Stimulated activated CD8-positive, alpha-beta memory T cell treated with anti-CD3 and anti-CD28 coated beads, Interleukin-4, amount 100 ng/mL, for 1 hour (primary cell): ENCODE measurements at places on chromosomes 2 and 18.

- DNase-seq = no peak
Measured at GRCh38 chr2:57806449-57806968, 240.1 kb upstream of the VRK2 start.

GRCh38 chr18:59094569-59094968 lies 45.1 kb upstream of the SEC11C start:
- DNase-seq = no peak

- DNase-seq = no peak
Measured at GRCh38 chr2:144463266-144463665, 56.7 kb downstream of the ZEB2 start.

- no peak for DNase-seq
Measured at GRCh38 chr2:22198381-22199283, 1074.9 kb downstream of the TDRD15 start.

DNA sequence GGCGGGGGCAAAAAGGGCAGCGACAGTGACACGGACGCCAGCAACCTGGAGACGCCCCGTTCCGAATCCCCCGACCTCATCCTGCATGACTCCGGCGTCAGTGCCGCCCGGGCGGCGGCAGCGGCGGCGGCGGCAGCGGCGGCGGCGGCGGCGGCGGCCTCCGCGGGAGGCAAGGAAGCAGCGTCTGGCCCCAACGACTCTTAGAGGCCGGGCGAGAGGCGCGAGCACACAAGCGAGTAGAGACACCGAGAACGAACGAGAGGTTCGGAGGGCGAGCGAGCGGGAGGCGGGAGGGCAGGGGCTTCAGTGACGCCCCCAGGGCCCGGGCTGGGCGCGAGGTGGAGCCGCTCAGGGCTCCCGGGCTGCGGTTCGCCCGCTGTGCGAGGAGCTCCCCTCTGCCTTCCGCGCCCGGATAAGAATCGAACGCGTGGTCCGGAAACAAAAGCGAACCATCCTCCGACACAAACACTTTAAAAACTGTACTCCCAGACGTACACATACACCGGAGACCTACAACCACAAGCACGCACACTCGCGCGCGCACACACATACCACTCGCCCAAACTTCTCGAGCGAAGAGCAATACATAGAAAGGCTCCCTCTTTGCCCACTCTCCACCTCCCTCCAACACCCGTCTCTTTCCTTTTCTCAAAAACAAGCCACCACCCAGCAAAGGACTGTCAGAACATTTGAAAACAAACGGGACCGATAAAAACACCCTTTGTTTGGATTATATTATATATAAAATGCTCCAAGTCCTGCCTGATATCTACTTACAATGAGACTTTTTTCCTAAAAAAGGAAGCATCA lies 2.8 kb downstream of the SP9 start:
- no peak for DNase-seq

DNA sequence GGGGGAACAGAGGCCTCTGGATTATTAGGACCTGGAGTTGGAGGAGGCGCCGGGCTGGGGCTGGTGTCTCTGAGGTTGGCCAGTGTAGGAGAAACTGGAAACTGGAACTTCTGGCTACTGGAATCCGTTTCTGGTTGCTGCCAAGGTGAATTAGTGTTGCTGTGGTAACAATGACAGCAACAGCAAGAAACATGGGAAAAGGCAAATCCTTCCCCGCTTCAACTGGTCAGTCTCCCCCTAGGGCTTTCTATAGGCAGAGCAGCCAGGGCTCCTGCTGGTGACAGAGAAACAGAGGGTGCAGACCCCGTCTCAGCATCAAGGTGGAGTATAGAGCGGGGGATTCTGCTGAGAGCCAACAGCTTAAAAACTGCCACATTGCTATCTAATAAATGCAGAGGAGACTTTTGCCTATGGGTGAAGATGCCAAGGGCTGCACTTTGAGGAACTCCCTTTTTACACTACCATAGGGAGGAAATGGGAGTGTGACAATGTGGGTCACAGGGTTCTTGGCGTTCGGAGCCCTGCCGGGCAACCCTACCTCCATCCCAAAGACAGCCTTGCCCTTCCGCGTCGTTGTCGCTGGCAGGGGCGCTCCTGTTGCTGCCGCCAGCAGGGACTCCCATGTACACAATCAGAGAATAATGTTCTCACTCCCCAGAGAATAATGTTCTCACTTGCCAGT lies 81.4 kb upstream of the CABLES1 start:
- no peak for DNase-seq

DNA sequence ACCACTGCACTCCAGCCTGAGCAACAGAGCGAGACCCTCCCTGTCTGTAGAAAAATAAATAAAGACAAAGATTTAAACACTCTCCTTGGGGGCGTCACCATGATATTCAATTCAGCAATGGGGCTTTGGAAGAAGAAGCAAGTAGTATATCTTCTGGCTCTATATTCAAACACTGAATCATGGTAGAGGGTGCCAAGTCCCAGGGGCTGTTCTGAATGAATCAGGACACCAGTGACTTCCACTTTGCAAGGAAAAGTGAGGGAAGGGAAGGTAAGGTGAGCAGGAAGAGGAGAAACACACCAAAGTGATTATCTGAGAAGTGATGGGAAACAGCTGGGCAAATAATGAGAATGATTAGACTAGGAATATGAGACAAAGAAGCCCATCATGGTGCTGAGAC lies 80.5 kb downstream of the AAK1 start:
- no peak for DNase-seq

DNA sequence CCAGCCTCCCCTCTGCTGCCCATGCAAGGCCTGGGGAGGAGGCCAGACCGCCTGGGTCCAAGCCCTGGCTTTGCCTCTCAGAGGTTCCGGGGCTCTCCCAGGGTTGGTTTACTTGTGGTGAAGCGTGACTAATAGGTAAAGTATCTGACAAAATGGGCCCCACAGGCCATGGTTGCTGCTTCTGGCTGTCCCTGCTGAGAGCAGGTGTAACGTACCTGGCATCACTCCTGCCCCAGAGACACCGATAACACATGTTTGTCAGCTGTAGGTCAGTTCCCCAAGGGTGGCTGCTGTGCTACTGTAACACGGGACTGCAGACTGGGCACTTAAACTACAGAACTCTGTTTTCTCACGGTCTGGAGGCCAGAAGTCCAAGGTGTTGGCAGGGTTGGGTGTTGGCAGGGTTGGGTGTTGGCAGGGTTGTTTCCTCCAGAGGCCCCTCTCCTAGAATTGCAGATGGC lies 34.1 kb downstream of the ODC1 start:
- DNase-seq = no peak

DNA sequence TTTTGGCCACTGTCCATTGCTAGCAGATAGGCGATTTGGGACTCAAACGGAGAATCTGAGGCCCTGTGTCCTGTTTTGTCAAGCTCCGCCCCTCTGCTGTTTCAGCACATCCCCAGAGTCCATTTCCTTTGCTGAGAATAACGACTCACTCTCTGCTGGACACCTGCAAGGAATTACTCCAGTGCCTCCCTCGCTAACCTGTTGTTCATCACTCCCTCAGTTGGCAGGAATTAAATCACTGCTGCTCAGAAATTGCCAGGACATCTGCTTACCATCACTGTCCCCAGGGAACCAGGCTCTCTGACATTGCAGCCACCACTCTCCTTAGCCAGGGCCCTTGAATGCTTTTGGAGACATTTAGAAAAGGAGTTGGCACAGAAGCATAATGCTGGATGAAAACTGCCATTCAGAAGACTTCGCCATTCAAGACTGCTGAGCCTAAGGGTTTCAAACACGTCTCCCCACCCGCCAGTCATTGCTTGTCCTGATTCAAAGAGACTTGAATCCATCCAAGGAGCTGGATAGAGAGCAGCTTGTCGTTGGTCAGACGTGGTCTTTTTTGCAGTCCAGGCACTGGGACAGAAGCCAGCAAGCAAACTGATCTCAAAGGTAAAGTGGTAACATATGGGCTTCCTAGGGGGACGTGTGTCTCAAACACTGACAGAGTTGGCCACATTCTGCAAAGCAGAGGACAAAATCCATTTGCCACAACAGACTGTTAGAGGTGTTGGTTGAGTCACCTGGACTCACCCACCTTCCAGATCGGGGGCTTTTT lies 155.3 kb downstream of the UXS1 start:
- no peak for DNase-seq

DNA sequence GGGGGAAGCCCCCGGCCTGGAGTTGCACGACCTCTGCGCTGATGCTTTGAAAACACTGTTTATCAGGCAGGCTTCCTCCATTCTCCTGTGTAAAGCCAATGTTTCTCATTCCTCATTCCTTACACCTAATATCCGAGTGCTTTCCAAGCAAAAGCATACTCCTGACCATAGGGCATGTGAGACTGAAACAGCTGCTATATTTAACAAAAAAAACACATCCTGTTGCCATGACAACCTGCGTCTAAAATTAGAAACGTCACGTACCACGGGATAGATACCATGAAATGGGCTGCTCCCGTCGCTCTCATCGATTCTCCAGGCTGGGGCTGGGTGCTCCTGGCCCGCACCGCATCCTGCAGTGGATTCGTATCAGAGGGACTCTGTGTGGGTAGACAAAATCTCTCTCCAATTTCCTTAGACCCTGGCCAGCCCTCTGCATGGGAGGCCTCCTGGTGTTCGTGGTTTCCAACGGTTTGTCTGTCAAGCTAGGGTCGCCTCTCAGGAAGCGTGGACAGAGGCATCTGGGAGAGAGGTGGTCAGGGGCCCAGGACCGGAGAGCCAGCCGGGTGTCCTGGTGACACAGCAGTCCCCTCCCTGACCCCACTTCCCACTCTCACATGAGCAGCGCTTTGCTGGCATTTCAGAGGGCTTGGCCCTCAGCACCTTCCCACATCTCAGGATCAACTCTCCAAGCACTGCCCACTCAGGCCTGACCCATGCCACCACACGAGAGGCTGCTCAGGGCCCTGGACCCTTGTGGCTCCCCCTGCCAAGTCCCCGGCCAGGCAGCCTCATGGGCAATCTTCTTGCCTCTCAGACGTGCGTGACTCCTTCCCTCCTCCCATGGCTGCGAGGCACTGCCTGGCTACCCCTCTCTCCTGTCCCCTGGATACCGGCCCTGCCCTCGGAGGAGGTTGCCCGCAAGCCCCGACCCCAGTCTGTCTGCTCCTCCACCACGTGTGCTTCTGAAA lies 268.1 kb downstream of the NDUFA10 start:
- no peak for DNase-seq

GRCh38 chr2:31136000-31136399 lies 2.2 kb downstream of the GALNT14 start:
- no peak for DNase-seq

GRCh38 chr2:220956429-220956828 lies 615.7 kb downstream of the EPHA4 start:
- DNase-seq = no peak

DNA sequence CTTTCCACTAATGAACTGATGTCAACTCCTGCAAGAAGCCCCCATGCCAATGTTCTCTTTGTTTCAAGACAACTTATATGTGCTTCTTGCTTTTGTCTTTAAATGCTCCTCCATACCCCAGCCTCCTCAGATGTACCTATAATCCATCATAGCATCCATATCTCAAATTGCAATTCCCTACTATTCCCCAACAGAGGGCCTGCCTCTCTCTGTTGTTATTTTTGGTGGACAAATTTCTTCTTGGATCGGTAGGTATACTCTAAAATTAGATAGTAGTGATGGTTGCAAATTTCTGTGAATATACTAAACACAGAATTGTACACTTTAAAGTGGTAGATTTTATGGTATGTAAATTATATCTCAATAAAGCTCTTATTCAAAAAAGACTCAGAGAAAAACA lies 820.1 kb downstream of the METTL4 start:
- no peak for DNase-seq

DNA sequence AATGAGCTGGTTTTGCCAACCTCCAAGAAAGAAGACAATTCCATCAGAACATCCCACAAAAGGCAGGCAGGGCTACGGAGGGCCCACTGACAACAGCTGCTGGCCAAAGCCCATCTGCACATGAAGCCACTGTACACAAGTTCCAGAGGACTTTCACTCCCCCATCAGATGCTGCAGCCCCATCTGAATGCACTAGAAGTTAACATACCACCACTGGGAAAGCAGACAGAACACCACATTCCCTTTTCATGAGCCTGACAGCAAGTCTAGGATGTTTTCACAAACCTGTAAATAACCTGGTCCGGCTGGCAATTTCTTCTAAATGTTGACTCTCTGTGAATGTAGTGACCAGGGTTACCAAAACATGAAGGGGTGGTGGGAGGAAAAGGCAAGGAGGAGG lies 41.5 kb downstream of the CCBE1 start:
- no peak for DNase-seq
